Liver (tissue), 10 donors: ENCODE measurements at places on chromosomes 2 and 18. TPM values are rescaled to one million over a fixed set of nuclear protein-coding genes. Genes with fewer than 3 reads are reported as not detected.

GRCh38 chr2:22694300-22694699 lies 690.7 kb upstream of the KLHL29 start:
- H3K27ac ChIP-seq, result no peak overlapping the region
- H3K4me1 ChIP-seq, result no peaks in the 10 kb centered on the region
- H3K4me3 ChIP-seq, result no peak overlapping the region
- DNase-seq, result no peak

DNA sequence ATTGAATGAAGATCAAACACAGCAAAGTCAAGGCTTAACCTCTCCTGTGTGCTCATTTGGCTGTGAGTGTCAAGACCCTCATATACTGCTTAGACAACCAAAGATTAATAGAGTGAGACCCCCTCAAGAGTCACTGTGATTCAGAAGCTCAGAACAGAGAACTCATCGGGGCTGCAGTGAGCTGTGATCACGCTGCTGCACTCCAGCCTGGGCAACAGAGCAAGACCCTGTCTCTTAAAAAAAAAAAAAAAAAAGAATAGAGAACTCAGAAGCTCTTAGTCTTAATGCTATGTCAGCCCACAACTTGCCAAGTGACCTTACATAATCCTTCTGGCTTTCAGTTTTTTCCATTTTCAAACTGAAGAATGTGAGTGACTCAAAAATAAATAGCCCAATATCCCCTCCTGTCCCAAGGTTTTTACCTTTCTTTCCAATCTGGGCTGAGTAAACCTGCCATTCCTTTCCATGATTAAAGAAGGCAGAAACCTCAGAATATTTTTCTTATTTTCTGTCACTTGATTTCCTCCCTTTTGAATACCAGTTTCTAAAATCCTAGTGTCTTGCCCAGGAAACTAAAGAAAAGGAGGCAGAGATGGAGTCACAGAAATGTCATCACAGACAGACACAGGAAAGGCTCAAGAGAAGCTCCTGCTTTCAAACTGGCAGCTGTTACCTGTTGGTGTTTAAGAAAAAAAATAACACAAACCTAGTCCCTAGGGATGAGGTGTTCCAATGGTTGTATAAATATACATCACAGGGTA lies 102.4 kb downstream of the CACNB4 start:
- no peak for DNase-seq
- H3K4me3 ChIP-seq, result no peak overlapping the region
- no peaks in the 10 kb centered on the region for H3K27me3 ChIP-seq
- H3K4me1 ChIP-seq, result no peaks in the 10 kb centered on the region
- H3K36me3 ChIP-seq, result no peaks in the 10 kb centered on the region
- H3K27ac ChIP-seq, result no peak overlapping the region

- no peaks in the 10 kb centered on the region for H3K4me1 ChIP-seq
- no peaks in the 10 kb centered on the region for H3K27me3 ChIP-seq
- H3K27ac ChIP-seq, result no peak overlapping the region
- DNase-seq, result no peak
- no peaks in the 10 kb centered on the region for H3K36me3 ChIP-seq
- no peak overlapping the region for H3K4me3 ChIP-seq
Measured at GRCh38 chr18:41548521-41549260, 406.3 kb upstream of the PIK3C3 start.

DNA sequence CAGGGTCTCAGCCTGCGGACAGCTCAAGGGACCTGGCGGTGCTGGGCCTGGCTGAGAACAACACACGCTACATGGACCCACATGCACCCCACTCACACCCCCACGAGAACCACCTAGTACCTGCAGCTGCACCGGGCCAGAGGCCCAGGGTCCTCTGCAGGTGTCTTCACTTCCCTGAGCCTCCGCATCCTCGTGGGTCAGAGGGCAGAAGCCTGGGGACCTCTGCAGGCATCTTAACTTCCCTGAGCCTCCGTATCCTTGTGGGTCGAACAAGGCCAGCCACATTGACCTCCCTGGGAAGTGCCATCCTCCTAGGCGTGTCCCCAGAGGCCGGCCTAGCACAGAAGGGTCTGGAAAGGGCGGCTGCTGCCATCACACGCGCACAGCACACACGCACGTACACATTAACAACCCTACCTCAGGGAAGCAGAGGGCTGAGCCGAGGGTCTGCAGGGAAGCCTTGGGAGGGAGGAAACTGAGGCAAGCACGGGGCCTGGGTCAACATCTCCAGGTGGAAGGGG lies 62.5 kb upstream of the HPCAL1 start:
- no peaks in the 10 kb centered on the region for H3K4me1 ChIP-seq
- no peak overlapping the region for H3K4me3 ChIP-seq
- no peaks in the 10 kb centered on the region for H3K36me3 ChIP-seq
- no peaks in the 10 kb centered on the region for H3K27me3 ChIP-seq
- no peak for DNase-seq
- H3K27ac ChIP-seq, result no peak overlapping the region

- peaks cover 31% of the 10 kb centered on the region for H3K4me1 ChIP-seq
- H3K4me3 ChIP-seq, result no peak overlapping the region
- DNase-seq, result peak; percentile 31
- H3K27ac ChIP-seq, result no peak overlapping the region
Measured at GRCh38 chr2:239265681-239266433, 135.0 kb downstream of the HDAC4 start.

DNA sequence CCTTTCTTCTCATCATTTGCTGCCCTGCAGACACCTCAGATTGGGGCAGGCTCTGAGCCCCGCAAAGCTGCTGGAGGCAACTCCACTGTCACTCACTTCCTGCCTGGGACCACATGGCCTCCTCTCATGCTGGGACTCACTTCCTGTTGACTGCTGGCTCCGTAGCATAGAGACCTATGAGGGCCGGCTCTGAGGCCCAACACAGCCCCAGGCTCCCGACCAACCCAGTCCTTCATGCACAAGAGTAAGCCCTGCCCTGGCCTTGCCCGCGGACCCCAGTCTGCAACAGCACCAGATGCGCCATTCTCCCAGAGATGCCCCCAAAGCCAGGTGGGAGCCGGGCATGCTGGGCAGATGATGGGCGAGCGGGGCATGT lies 55.7 kb downstream of the DNMT3A start:
- peaks cover 4% of the 10 kb centered on the region for H3K36me3 ChIP-seq
- no peak overlapping the region for H3K4me3 ChIP-seq
- peaks cover 14% of the 10 kb centered on the region for H3K4me1 ChIP-seq
- H3K27ac ChIP-seq, result no peak overlapping the region
- no peak for DNase-seq

GRCh38 chr2:119536211-119536610 lies 8.0 kb upstream of the CFAP221 start:
- no peak overlapping the region for H3K4me3 ChIP-seq
- H3K4me1 ChIP-seq, result no peaks in the 10 kb centered on the region
- H3K27me3 ChIP-seq, result no peaks in the 10 kb centered on the region

GRCh38 chr2:147439986-147440385 lies 404.8 kb upstream of the ACVR2A start:
- no peak overlapping the region for H3K4me3 ChIP-seq
- no peaks in the 10 kb centered on the region for H3K36me3 ChIP-seq

- H3K4me1 ChIP-seq, result peaks cover 57% of the 10 kb centered on the region
- H3K27me3 ChIP-seq, result no peaks in the 10 kb centered on the region
- no peak for DNase-seq
- H3K36me3 ChIP-seq, result no peaks in the 10 kb centered on the region
- no peak overlapping the region for H3K27ac ChIP-seq
Measured at GRCh38 chr2:241772063-241772499, 4.5 kb upstream of the GAL3ST2 start.

DNA sequence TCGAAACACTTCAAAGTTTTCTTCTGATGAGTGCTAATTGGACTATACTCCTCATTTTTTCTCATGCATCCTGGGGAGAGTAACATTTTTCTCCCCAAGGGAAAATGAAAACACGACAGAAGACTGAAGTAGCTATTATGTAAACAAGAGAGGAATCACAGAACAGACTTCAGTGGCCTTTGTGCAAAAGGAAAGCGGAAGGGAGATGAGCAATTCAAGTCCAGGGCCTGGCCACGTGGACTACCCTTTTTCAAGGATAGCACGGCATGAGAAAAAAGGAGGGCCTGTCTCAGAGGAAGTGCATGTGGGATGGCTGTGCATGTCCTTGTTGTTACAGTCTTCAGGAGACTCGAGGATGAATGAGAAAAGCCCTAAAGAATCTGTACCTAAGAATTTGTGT lies 43.8 kb upstream of the KCNE4 start:
- H3K27me3 ChIP-seq, result no peaks in the 10 kb centered on the region
- H3K27ac ChIP-seq, result no peak overlapping the region
- H3K36me3 ChIP-seq, result no peaks in the 10 kb centered on the region
- DNase-seq, result no peak

DNA sequence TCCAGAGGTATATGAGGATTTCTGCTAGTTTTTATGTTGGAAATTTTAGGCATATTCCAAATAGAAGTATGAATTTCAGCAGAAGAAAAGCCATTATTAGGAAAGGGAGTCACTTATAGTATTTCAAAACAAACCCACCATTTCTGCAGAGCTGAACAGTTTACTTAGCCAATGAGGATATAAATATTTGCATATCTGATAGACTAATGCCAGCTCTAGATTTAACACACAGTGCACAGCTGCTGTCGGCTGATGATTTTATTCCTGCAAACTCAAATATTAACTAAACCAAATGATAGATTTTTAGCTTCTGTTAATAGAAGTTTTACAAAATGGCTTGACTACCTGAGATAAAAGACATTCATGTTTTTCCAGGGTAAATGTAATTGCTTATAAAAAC lies 375.8 kb upstream of the FANCL start:
- no peaks in the 10 kb centered on the region for H3K36me3 ChIP-seq
- no peak for DNase-seq
- no peak overlapping the region for H3K4me3 ChIP-seq
- no peaks in the 10 kb centered on the region for H3K4me1 ChIP-seq

DNA sequence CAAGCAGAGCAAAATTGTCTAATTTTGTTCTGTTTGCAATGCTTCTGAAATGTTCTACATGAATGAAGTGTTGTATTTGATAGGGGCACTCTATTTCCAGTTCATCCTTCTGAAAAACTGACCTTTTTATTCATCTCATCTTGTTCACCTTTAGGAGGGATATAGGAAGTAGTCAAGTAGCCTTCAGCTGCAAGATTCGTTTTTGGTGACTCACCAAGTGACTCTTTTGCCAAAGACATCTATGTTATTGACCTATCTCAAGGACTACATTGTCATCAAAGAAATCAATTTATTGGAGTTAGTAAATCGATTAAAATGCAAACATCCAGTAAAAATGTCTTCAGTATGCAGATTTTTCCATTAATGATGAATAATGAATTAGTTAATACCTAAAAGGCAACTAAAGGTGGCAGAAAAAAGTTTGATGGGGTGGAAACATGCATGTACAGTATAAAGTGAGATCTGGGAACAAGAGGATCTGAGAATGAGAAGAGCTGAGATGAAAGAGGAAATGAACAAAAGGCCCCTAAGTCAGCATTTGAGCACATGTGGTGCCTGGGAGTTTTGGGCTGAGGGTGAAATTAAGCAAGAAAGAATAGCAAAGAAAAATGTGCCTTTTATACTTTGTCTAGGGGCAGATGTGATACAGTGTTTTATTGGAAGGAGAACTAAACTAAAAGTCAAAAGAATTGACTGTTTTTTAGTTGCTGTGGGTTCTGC lies 255.1 kb upstream of the LINC00305 start:
- no peak overlapping the region for H3K27ac ChIP-seq
- H3K4me1 ChIP-seq, result no peaks in the 10 kb centered on the region
- H3K4me3 ChIP-seq, result no peak overlapping the region
- H3K36me3 ChIP-seq, result no peaks in the 10 kb centered on the region

- H3K4me1 ChIP-seq, result peaks cover 9% of the 10 kb centered on the region
- no peak overlapping the region for H3K27ac ChIP-seq
Measured at GRCh38 chr2:216144372-216144771, 35.2 kb downstream of the XRCC5 start.

DNA sequence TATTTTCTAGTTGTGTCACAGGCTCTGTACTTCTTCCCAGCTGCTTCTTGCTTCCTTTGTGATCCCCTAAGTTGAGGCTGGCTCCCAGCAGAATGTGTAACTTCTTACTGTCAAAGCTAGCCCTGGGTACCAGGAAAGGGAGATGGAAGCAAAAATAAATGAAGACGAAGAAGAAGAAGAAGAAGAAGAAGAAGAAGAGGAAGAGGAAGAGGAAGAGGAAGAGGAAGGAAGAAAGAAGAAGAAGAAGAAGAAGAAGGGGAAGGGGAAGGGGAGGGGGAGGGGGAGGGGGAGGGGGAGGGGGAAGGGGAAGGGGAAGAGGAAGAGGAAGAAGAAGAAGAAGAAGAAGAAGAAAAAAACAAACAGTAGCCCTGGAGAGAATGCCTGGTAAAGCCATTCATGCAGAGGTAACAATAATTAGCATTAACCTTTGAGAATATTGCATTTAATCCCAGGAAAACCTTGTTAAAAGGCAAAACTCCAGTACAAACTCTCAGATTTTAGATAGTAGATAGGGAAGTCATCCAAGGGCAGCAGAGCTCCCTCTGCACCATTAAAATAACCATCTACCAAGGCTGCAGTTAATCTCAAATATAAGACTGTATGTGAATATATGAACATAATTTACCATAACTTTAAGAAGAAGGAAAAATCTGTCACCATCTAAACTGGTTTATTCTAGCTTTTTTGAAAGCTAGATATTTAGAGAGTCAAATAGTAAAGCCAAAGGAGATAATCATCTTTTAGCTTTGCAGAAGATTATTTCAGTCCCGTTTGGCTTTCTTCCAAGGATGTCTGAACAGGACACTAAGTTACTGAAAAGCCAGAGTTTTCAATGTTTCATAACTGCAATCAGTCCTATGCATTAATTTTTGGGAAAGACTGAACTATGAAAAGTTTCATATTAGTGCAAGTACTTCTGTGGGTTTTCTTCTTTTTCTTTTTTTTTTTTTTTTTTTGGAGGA lies 44.3 kb upstream of the FBXO11 start:
- no peak for DNase-seq
- no peaks in the 10 kb centered on the region for H3K27me3 ChIP-seq

- DNase-seq, result no peak
- peaks cover 2% of the 10 kb centered on the region for H3K36me3 ChIP-seq
- no peaks in the 10 kb centered on the region for H3K4me1 ChIP-seq
- no peaks in the 10 kb centered on the region for H3K27me3 ChIP-seq
- no peak overlapping the region for H3K27ac ChIP-seq
- H3K4me3 ChIP-seq, result no peak overlapping the region
Measured at GRCh38 chr2:203413796-203414195, 85.6 kb downstream of the ABI2 start.

DNA sequence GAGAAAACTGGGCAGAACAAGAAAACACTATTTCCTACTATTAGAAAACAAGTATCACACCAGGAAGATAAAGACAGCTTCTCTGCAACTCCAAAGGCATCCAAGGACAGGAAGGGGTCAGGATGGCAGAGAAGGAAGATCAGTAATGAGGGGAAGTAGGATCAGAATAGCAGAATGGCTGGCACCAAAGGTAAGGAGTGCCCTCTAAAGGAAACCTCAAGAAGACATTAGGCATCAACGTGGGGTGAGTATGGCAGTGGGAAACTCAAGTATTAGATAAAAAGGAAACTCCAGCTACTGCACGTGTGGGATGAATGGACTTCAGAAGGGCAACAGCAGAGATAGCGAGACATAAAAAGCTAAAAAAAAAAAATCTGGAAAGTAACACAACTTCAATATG lies 25.9 kb downstream of the HDLBP start:
- peaks cover 9% of the 10 kb centered on the region for H3K4me1 ChIP-seq
- no peaks in the 10 kb centered on the region for H3K36me3 ChIP-seq
- no peak overlapping the region for H3K4me3 ChIP-seq
- H3K27ac ChIP-seq, result no peak overlapping the region

GRCh38 chr2:55017428-55017827 lies 32.8 kb downstream of the RTN4 start:
- H3K36me3 ChIP-seq, result no peaks in the 10 kb centered on the region
- no peak for DNase-seq
- no peak overlapping the region for H3K4me3 ChIP-seq
- no peaks in the 10 kb centered on the region for H3K27me3 ChIP-seq
- H3K27ac ChIP-seq, result no peak overlapping the region
- H3K4me1 ChIP-seq, result peaks cover 15% of the 10 kb centered on the region

The CSRNP3 gene
- polyA plus RNA-seq, result 1.8 TPM

The WNT10A gene
- polyA plus RNA-seq, result 0.01 TPM

The POTEC gene
- not detected for polyA plus RNA-seq

The MYO1B gene
- polyA plus RNA-seq, result 135 TPM

The NGEF gene
- 10.7 TPM for polyA plus RNA-seq

The CFAP65 gene
- not detected for polyA plus RNA-seq

The GAL3ST2 gene
- polyA plus RNA-seq, result not detected
